NK-92 treated with Interleukin-12 subunit alpha and Interleukin-12 subunit beta, amount 100 ng/mL, for 24 hours (cell line): ENCODE measurements at places on chromosomes 5 and 9.

DNA sequence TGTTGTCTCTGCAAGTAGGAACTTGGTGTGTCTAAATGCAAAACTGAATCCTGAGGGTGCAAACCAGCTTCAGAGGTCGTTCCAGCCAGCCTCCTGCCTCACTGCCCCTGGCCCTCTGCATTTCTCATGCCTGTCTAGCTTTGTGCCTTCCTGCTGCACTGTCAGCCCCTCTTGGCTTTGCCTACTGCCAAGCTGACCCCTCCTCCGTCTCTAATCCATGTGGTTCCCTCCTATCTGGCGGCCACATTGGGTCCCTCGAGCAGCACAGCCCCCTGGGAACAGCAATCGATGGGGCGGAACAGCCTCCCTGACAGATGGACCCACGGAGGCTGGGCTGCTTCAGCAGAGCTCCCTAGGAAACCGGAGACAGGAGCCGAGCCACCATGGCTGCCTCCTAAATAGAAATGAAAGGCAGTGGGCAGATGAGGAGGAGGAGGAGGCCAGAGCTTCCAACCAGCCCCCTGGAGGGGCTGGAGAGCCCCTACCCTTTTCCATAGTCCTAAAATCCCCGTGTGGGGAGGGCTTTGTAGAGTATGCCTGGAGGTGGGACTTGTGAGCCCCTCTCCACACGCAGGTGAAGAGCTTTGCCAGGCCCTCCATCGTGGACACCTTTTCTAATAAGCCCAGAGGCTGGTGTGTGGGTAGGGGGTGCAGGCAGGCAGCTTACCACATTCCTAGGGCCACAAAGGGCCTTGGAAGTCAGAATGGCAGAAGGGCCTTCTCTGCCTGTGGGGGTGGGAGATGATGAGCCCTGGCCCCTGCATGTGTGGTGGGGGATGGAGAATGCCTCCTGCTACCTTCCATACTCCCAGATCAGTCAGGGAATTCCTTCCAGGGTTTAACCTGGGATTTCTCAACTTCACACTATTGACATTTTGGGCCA lies 9.2 kb upstream of the CXXC5 start:
- no peak for DNase-seq

DNA sequence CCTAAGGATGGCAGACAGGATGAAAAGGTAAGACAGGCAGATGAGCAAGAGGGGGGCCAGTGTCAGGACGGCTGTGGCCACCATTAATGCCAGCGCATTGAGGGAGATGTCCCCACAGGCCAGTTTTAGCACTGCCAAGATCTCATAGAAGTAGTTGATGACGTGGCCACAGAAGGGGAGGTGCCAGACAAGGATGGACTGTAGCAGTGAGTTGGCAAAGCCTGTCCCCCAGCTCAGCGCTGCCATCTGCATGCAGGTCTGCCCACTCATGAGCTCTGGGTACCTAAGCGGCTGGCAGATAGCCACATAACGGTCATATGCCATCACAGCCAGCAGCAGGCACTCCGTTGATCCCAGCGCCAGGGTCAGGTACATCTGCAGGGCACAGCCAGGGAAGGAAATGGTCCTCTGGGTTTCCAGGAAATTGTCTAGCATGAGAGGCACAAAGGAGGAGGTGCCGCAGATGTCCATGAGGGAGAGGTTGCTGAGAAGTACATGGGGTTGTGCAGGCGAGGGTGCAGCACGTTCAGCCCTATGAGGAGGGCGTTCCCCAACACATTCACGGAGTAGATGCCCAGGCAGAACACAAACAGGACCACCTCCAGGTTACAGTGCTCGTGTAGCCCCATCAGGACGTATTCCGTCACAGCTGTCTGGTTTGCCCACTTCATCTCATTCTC lies 10.8 kb downstream of the OR13J1 start:
- no peak for DNase-seq

GRCh38 chr9:132125361-132125760 lies 36.5 kb upstream of the NTNG2 start:
- no peak for DNase-seq

DNA sequence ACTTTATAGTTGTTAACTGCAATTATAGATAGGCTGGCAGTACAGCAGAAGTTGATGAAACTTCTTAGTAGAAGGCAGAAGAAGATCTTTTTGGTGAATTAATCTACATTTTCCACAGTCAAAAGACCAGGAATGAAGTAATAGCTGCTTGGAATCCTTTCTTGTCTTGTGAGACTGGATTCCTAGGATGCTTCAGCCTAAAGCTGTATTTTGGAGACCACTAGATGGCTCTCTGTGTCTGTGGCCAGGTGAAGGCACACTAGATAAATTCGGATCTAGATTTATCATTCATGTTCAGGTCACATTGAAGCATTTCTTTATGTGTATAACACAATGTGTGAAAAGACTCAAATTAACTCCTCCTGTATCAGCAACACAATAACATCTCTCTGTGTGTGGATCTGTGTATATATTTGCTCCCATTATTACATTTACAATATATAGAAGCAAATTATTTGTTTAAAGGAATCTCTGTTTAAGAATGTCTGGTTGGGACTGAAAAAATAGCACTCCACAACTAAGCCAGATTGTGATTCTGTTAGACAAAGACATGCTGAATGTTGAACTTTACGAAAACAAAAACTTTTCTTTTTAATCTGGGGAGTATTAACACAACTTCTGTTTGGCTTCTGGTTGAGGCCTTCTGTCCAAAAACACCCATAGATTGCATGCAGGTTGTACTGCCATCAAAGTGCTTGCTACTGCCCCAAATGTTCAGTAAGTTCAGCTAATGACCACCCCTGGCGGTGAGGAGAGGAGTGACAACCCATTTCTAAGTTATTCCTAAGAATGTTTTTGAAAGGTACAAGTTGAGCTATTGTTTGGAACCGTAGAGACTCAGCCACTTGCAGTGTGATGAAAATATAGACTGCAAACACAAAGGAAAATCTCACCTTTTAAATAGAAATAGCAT lies 10.6 kb downstream of the GRIN3A start:
- DNase-seq: no peak

DNA sequence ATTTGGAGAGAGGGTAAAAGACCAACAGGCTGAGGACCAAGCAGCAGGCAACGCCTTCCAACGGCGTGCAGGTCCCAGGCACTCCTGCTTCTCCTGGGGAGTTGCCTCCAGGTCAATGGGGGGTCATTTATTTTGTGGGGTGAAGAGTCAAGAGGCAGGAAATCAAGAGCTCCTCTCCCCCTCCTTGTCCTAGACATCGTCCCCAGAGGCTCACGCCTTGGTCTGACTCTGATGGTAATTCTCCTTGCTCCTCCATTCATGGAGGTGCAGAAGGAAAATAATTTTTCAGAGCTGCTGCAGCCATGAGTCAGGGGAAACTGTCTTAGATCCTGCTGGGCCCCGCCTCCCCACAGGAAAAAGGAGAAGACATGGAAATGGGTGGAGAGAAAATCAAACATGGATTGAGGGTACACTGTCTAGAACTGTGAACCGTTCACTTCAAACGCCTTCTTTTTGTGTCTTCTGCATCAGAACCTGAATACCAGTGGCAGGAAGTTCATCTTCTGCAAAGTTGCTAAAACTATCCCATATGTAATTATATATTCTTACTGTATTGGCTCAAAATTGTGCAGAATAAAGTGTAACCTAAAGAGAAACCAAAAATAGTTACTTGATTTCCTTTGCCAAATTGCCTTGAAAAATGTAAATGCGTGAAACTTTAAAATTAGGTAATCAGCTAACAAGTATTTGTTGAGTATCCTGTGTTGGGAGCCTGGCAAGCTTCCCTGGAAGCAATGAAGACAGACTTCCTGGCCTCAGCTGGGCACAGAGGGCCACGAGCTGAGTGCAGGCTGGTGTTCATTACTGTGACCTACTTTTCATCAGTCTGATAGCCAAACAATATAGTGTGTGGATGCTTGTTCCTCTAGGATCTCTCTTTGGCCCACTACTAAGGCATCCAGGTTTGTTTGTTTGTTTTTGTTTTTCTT lies 142.0 kb downstream of the CMYA5 start:
- no peak for DNase-seq

DNA sequence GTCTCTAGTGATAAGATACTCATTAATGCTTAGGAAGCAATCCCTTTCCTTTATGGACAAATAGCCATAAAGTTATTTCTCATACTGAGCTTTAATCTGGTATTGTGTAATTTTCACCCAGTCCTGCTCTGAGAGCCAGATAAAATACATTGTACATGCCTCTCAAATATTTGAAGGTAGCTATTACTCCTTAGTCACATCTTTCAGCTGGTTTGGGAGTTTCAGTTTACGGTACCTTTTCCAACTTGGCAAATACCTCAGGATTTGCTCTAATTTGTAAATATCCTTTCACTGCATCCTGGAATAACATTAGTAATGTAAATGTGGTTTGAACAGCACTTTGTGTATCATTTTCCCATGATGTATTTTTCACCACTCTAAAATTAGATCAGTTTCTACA lies 47.4 kb downstream of the ABHD17B start:
- no peak for DNase-seq

- no peak for DNase-seq
Observed at GRCh38 chr9:132793606-132794580, 84.2 kb downstream of the AK8 start.
